ENCODE measurements at places on chromosomes 12 and 14.

- no peak for DNase-seq
Observed at GRCh38 chr14:58238252-58239243, 6.1 kb upstream of the PSMA3 start.

DNA sequence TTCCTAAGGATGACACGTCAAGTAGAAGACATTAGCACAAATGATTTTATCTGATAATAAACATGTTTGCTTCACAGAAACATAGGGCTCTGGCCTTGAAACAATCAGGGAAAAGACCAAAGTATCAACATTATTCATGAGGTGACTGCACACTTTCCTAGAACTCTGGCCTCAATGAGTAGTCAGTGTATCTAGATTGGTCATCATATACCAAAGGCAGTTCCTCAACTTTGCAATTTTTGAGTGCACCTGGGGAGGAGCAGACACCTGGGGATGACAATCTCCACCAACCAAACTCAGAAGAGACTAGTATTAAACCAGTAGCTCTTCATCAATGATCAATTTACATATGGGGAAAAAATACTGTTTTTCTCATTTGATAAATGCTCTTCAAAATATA lies 4.5 kb downstream of the EDDM3A start:
- no peak for DNase-seq

- no peak for DNase-seq
Observed at GRCh38 chr12:112261559-112261958, 120.7 kb downstream of the HECTD4 start.

DNA sequence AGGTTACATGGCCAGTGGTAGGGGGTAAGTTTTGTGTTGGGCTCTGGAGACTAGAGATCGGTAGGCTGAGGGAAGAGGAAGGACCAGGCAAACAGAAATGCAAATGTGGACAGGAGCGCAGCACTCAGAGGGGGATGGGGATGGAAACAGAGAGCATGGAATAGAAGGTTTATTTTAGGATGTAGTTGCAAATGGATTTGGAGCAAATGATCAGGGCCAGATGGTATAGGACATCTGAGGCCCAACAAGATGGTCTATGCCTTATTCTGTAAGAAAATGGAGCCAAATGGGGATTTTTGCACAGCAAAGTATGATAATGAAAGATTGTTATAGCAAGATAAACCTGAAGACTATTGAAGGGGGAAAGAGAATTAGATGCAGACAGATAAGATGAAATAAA lies 102.5 kb upstream of the PTPRB start:
- no peak for DNase-seq
